ENCODE measurements at places on chromosomes 6 and 20.

- DNase-seq, result no peak
Observed at GRCh38 chr20:20212675-20213096, 155.2 kb upstream of the INSM1 start.

GRCh38 chr6:47137073-47137472 lies 94.9 kb upstream of the ADGRF1 start:
- DNase-seq, result no peak

DNA sequence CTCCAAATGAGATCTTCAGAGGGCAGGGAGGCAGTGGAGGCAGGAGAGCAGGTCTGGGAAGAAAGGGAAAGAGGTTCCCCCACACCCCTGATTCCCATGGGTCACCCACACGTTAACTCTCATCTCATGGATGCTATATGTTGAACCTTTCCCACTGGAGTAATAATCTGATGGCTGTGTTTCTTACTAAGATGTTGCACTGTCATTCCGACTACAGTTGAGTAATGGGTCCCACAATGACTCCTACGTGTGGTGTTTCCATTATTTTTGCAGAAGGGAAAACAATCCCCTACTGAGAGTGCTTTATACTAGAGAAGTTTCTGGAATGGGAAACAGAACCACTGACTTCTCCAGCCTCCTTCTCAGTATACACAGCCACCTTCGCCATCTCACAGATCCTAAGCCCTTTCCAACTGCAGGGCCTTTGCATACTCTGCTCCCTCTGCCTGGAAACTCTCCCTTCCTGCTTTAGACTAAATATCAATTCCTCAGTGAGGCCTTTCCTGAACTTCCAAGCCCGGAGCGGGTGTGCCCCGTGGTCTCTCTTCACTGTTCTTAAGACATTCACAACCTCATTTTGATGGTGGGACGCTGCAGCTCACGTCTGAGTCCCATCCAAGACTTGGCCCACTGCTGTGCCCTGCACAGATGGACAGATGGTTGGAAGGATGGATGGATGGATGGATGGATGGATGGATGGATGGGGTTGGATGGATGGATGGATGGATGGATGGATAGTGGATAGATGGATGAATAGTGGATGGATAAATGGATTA lies 238.6 kb upstream of the PMEPA1 start:
- DNase-seq, result no peak

DNA sequence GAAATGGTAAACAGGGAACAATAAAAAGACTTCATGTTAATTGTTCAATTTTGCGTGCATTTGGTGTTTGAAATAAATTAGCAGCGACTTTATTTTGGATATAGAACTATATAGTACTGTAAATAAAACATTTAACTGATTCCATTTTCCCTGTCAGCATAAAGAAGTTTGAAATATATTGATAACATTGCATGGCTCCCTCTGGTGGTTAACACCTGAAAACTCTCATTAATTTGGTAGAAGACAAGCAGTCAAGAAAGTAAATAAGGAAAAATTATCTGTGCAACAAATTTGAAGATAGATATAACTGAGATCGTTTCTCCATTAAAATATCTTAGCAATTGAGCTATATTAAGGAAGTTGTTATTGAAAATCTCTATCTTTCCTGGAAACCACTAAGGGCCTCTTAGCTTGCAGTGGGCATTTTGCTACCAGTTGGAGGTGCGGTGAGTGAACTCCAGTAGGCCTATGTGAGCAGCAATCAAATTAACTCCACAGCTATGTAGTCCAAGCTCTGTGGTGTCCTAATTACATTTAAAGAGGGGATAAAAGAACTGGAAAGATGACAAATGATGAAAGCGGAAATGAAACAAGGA lies 435.7 kb upstream of the FKBP1C start:
- DNase-seq, result no peak

GRCh38 chr20:17559338-17559737 lies 10.5 kb upstream of the DSTN start:
- DNase-seq, result no peak

DNA sequence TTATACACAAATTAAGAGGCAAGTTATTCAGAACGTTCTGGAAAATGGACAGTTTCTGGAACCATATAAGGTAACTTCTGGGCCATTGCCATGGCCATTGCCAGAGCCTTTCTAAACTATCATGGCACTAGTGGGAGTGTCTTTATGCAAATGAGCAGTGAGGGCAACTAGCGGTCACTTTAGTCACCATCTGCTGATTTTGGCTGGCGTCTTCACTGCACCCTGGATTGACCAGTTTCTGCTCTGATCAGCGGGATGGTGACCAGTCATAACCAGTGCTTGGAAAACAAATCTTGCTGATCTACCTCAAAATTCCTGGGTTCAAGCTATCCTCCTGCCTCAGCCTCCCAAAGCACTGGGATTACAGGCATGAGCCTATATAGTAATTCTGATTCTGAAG lies 7.3 kb upstream of the SNTA1 start:
- no peak for DNase-seq

GRCh38 chr6:124622351-124622750 lies 339.9 kb upstream of the RNF217 start:
- DNase-seq, result no peak

GRCh38 chr20:25314497-25315417 lies 66.9 kb downstream of the PYGB start:
- no peak for DNase-seq

GRCh38 chr20:46303176-46303956 lies 4.9 kb downstream of the CDH22 start:
- no peak for DNase-seq

GRCh38 chr6:126388104-126388598 lies 48.2 kb downstream of the CENPW start:
- DNase-seq, result no peak

DNA sequence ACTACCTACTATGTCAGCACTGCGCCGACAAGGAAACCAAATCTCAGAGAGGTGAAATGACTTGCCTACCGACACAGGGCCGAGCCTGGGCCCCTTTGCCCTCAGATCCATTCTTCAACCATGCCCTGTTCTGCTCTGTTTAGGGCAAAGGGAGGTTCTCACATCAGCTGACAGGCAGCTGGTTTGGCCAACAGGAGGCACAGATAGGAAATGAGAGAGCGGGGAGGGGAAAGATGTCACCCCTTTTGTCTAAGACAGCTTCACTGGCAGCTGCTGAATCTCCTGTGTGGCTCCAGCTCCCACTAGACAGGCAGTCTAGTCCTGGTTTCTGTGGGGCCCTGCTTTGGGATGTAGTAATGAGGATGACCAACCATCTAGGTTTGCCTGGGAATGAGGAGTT lies 158.7 kb downstream of the TMEM200A start:
- DNase-seq, result peak; percentile 18

- DNase-seq, result no peak
Observed at GRCh38 chr6:44664716-44665115, 277.2 kb downstream of the CDC5L start.

GRCh38 chr6:29419516-29419915 lies 4.8 kb downstream of the OR12D1 start:
- DNase-seq, result no peak

DNA sequence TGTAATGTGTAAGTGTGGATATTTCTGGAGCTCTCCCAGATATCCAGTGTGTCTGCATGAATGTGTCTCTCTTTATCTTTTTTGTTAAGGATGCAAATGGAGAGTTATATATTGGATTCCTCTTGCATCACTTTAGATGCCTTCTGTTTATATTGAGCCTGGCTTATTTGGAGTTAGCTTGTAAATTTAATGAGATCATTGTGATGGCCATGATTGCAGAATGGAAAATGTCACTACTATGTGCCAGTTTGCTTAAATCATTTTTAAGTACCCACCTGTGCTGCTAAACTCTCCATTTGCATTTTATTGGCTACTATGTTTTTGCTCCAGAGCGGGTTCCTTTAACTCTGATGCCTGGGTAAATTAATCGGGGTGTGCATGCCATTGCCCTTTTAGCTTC lies 334.8 kb downstream of the UTRN start:
- no peak for DNase-seq

- no peak for DNase-seq
Observed at GRCh38 chr6:67541586-67541985, 1093.5 kb upstream of the ADGRB3 start.

DNA sequence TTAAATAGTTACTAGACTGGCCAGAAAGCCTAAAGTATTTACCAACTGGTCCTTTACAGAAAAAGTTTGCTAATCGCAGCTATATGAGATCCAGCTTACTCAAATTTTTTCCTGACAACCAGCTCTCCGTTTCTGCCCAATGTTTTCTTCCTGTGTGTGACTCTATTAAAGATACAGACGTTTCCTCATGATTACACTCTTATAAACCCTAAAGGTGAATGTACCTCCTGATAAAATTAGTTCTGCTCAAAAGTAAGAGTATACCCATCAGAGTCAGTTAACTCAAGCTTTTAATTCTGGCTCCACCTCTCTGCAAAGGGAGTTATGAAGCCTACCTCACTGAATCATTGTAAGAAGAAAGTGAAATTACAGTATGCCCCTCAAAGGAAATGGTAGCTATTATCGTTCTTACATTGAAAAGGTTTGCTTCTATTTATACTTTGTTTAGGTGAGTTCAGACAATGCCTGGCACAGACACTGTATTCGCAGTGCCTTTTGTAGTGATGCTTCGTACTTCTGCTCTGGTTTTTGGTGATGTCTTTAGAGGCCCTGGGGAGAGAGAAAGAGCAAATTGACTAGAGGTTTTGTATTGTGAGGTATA lies 10.2 kb upstream of the MROH8 start:
- DNase-seq, result no peak

DNA sequence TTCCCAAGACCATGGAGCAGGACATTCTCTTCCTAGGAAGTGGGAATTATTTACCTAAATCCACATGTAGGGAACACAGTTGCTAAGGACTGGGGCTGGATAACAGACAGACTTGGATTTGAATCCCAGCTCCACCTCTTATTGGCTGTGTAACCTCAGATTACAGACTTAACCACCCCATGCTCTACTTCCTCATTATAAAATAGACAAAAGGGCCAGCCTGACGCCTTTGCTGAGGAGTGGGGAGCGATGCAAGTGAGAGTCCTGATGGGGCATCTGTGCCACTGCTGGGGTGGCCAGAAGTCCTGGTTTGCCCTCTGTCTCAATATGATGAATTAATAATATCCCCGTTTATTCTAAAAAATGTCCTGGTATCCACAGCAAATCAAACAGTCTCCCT lies 46.8 kb downstream of the SPATA2 start:
- no peak for DNase-seq

GRCh38 chr6:99946005-99946404 lies 48.0 kb downstream of the MCHR2 start:
- no peak for DNase-seq

DNA sequence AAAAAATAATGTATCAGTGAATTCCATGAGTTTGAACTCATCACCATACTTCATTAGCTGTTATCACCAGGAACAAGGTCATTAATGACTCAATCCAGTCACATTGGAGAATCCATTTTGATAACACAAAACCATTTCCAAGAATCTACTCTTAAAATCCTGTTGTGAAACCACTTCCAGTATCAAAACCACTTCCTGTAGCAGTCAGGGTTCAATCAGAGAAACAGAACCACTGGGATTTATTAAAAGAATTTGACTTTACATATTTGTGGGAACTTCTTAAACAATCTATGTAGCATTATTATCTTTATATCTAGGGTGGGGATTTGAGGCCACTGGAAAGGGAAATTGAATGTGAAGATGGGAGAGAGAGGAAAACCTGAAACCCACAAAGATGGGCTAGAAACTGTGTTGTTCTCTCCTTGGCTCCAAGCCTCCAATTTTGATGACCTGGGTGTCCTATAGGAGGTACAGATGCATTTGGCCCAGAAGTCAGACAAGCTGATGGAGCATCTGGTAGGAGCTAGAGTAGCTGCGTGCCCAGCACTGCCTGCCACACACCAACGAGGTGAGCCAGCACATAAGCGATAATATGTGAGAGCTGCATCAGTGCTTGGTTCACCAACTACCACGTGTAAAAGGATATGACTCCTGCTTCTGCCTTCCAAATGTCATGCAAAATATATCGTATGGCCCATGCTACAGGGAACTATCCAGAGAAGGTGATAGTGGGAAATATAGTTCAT lies 117.0 kb downstream of the TMEM200A start:
- DNase-seq, result no peak

Data from activated gamma-delta T cell treated with Interleukin-2 at 50 U/mL for 16 hours (primary cell).